Mesothelial cell of epicardium (in vitro differentiated cells): ENCODE measurements at places on chromosomes 3 and 15. TPM values are rescaled to one million over a fixed set of nuclear protein-coding genes. Genes with fewer than 3 reads are reported as not detected.

DNA sequence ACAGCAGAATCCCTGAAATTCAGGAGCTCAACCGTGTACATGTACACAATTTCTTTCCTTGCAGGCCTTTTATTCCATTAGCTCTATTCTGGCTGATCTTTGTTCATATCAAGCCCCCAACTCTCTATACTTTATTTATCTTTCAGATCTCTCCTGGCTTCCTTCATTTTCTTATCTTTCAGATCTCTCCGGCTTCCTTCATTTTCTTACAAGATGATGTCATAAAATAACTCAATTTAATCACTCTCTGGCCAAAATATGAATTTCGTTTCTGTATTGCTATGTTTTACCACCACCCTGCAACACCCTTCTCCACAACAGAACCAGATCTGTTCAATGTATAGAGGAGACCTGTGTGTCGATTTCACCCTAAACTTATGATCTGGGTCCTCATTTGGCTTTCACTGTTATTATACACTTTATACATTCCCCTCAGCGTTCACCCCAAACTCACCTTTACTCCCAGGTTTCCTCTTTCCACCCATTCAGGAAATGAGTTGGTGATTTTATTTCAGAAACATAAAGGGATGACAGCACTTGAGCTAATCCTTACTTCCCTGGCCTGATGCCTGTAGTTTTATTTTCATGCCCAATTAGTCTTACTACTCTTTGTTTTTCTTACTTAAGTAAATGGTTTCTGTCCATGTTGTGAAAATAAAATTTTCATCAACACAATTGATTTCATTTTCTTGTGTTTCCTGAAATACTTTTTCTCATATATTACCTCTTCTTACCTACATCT lies 195.5 kb downstream of the BCHE start:
- DNase-seq = no peak

Gene MYO5A
- 13.7 to 15.3 TPM (median 14.4 TPM) in 3 replicates for total RNA-seq

- DNase-seq = no peak
Observed at GRCh38 chr3:80439490-80439889, 671.7 kb upstream of the ROBO1 start.

GRCh38 chr3:4898454-4899313 lies 80.6 kb upstream of the BHLHE40 start:
- DNase-seq = no peak

DNA sequence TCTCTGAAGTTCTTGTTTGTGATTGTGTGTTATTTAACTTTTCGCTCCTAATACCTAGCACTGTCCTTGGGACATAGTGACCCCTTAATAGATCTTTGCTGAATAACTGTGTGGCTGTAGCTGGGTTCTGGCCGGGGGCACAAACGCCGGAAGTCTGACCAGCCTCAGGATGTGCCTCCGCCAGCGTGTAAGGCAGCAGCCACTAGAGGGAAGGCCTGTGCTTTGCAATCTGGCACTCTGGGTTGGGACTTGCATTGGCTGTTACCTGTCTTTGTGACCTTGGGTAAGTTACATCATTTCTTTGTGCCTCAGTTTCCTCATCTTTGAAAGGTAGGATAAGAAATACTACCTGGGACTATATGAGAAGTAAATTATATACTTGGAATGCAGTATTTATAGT lies 158.7 kb downstream of the GHSR start:
- no peak for DNase-seq

Gene GOLGA8J
- total RNA-seq = not detected in 3 replicates

Gene RARB
- 106 to 117 TPM (median 117 TPM) in 3 replicates for total RNA-seq

- no peak for DNase-seq
Observed at GRCh38 chr3:25438791-25439555, 10.9 kb downstream of the RARB start.

Gene AMIGO3
- total RNA-seq = 0.78 to 0.95 TPM in 2 of 3 replicates, not detected in the other

- DNase-seq = no peak
Observed at GRCh38 chr3:140719841-140720614, 42.2 kb downstream of the TRIM42 start.

Gene UBP1
- 81.5 to 88.4 TPM (median 86.2 TPM) in 3 replicates for total RNA-seq
